ENCODE measurements at places on chromosomes 7 and 10. TPM values are rescaled to one million over a fixed set of nuclear protein-coding genes. Genes with fewer than 3 reads are reported as not detected.

Gene NAT16
- total RNA-seq, result not detected

Gene NRCAM
- 158 TPM for total RNA-seq

Gene CALHM3
- total RNA-seq, result not detected

- no peak for DNase-seq
These were observed 500.2 kb downstream of the GLRX3 start for GRCh38 chr10:130636313-130636930.

GRCh38 chr7:96989859-96990317, 15.5 kb upstream of the DLX6 start:
- no peak for DNase-seq

- no peak for DNase-seq
These were observed 1212.3 kb downstream of the NXPH1 start for GRCh38 chr7:9645756-9646155.

Measured in NCI-H460 (cell line).